AG20443 (cell line): ENCODE measurements at places on chromosomes 6 and 20.

GRCh38 chr6:20085817-20086216, 126.5 kb downstream of the MBOAT1 start:
- no peak for DNase-seq

- DNase-seq: peak; percentile 20
Measured at GRCh38 chr6:28953585-28954258, 29.9 kb upstream of the TRIM27 start.

- DNase-seq: no peak
Measured at GRCh38 chr20:45128099-45128498, 3.8 kb upstream of the WFDC12 start.

- DNase-seq: no peak
Measured at GRCh38 chr20:3328501-3328900, 79.0 kb downstream of the DNAAF9 start.

DNA sequence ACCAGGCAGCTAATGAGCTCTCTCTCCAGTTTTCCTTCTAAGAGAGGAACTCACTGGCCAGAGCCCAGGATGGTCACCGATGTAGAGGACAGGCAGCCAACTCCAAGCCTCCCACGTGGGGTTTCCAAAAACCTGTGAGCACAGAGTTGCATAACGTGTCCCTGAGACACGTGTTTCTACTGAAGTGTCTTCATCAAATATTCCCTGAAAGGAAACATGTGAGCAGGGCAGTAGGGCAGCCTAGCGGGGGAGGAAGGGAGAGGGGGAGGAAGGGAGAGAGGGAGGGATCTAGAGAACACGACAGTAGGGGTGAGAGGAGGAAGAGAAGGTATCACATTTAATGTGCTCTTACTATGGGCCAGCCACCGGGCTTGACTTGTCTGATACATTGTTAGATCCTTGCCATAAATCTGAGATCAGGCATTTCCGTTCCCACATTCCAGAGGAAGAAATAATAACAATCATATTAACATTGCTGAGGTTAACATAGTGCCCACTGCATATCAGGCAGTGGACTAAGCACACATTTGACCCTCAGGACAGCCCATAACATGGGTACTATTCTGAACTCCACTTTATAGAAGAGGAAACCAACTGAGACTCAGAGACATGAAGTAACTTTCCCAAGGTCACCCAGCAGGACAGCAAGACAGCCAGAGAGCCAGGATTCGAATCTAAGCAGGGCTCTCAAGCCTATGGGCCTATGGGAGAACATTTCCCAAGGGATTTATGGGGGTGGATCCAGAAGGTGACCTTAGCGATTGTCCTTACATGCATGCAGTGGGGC, 4.5 kb upstream of the SYS1 start:
- peak; percentile 77 for DNase-seq

DNA sequence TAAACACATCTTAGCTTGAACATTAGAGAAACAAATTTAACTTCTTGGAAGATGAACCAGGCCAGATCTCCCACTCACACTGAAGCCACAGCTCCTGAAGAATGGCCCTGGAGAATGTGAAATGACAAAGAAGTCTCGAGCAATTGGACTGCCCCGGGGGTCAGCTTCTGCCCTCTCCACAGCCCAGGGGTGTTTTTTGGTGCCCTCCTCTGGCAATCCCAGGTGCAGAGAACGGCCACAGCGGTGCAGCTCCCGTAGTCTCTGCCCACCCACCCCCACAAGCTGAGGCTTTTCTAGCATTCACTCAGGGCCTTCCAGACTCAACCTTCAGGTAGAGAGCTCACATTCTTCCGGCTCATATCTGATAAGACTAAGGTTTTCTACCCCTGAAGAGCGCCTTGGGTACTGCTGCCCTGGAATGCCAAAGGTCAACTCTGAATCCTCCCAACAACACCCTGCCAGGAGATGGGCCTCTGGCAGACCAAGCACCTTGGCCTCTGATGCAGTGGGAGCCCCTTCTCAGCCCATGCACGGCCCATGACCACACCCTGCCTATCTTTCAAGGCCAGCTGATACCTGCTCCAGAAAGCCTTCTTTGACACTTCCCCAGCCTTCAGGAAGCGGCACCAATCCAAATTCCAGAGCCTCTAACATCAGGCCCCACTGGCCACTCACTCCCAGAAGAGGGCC, 208.3 kb downstream of the SYNDIG1 start:
- DNase-seq: no peak
